ENCODE measurements at places on chromosomes 5 and 9.

- no peak for DNase-seq
Observed at GRCh38 chr9:38081356-38082108, 12.5 kb upstream of the SHB start.

GRCh38 chr5:1386274-1386717 is 41.4 kb upstream of the CLPTM1L start:
- peak; percentile 58 for DNase-seq

DNA sequence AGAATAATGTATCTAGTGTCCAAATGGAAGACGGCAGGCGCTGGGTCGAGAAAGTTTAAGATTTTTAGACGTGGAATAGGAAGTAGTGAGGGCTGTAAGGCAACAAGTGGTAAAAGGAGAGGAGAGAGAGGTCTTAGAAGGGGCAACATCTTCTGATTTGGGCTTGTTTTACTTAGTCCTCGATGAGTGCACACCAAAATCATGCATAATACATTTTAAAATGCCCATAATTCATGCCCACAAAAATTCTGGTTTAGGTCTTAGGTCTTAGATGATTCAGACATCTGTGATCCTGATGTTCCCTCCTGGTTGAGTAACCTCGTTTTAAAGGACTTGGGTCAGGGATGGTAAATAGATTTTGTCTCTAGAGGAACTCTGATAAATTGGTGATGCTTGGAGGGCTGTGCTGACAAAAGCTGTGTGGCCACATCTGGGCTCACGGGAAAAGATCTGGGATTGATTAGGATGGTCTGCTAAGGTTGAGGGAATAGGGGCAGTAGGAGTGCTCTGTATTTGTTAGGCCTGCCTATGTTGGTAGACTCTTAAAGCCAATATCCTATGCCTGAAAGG is 476.3 kb downstream of the CCDC171 start:
- no peak for DNase-seq

- no peak for DNase-seq
Observed at GRCh38 chr9:76916231-76916630, 10.3 kb upstream of the PRUNE2 start.

DNA sequence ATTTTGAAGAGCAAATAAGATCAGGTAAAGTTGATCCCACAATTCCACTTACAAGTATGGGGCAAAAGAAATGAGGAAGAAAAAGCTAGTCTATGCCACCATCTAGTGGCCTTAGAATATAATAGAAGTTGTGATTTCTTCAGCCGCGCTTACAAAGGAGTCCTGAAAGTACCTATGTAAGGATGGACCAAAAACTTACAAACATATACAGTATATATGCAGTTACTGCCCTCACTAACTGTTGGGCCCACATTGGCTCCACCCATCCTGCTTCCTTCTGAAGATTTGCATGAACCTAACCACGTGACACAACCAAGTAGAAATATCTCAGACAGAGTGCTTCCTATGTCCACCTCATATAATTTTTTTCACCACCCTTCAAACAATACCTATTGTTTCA is 11.7 kb upstream of the OR13D1 start:
- DNase-seq = peak; percentile 82

- DNase-seq = no peak
Observed at GRCh38 chr9:134629586-134630392, 11.8 kb upstream of the COL5A1 start.

DNA sequence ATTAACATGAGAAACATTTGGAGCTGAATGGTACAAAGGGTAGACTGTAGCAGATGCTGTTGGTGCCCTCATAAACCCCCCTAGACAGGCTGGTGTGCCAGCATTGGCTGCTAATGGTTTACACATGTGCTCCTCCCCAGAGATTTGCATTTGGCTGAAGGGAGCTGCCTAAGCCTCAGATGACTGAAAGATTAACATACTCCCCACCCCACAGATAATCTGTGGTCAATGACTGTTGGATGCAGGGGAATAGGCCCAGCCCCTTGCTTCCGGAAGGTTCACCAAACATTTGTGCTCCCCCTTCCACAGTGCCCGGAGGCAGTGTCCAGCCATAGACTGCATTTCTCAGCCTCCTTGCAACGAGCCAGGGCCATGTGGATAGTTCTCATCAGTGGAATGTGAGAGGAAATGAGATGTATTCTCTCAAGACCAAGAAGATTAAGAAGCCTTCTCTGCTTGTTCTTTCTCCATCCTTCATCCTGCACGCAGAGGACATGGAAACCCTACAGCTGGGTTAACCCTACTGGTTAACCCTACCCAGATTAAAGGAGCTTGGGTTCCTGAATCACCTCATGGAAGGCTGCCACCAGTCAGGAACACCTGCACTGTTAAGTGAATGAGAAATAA is 79.6 kb downstream of the PHAX start:
- DNase-seq = peak; percentile 95

DNA sequence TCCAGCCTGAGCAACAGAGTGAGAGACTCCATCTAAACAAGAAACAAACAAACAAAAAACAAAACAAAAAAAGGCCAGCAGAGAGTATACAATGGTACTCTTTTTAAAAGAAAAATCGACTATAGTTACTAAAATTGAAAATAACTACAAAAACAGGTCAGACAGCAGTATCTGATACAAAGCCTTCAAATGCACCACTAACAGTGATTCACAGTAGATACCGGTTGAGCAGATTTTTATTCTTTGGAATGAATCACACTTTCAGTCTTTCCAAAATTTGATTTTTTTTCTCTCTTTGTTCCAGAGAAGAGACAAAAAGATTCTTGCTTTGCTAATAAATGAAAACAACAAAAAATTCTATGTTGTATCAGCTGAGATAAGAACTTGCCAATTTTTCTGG is 36.9 kb downstream of the ROR2 start:
- no peak for DNase-seq

DNA sequence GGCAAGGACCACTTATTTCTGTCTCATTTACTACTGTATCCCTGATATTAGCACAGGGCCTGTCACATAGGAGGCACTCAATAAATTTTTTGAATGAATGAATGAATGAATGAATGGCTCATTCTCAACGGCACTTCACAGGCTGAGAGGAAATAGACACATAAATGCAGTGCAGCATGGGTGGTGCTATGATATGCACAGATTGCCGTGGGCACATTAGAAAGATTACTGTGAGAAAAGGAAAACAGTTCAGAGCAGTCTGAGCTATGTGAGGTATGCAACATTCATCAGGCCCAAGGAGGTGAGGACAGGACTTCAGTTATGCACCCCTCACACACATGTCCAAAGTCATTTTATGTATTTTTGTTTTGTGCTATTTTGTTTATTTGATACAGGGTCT is 6.4 kb upstream of the NOL6 start:
- no peak for DNase-seq

- DNase-seq = no peak
Observed at GRCh38 chr5:74206579-74207550, 433.7 kb downstream of the ENC1 start.

- DNase-seq = no peak
Observed at GRCh38 chr5:32583582-32584232, 1.6 kb upstream of the SUB1 start.

DNA sequence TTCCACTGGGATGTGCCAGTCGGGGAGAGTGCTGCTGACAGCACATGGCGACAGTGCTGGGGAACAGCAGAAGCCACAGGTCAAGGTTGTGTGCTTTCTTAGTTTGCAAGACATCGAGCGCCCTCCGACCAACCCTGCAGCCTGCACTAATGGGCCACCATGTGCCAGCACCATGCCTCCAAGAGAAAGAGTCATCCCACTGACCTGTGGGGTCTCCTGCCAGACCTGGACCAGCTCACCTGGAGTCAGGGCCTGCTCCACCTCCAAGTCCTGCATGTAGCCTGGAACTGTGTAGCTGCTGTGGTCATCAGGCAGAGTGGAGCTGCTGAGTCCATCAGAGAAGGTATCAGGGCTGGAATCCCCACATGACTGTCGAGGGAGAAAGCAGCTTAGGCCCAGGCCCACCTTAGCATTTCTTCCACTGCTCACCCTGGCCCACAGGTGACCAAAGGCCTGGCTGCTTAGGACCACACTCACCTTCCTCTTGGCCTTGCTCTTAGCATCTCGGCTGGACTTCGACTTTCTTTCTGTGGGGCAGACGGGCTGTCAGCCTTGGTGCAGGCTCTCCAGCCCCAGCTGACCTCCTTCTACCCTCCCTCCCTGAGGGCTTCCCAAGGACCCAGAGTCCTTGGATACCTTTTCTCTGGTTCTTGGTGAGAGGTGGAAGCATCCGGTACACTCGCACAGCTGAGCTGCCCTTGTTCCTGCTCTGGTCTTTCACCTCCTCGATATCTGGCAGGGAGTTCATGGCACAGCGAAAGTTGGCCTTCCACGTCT is 4.1 kb downstream of the IRF1 start:
- DNase-seq = no peak

DNA sequence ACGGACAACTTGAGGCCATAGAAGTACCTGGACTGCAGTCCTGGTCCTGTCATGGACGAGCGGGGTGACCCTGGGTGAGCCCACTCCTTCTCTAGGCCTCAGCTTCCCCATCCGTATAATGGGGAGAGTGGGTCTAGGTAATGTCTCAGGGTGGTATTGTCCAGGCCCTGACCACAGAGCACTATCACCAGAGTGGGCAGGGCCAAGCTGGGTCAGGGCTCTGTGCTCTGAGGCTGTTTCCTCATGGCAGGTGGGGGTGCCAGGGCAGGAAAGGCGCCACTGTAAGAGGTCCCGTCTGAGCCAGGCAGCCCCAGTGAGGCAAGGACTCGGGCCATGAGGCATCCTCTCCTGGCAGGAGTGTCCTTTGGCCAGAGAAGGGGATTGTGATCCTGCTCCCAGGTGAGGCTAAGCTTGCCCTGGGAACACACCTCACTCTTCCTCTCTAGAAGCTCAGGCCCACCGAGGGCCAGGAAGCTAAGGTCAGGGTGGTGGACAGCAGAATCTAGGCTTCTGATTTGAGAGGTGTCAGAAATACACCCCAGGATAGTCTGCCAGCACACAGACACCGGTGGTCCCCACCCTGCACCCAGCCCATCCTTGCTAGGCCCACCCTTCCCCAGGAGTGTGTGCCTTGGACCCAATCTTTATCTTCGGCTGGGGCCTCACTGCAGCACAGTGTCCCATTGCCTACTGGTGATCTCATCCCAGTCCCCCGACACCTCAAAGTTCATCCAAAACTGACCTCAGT is 1.5 kb upstream of the MYOZ3 start:
- DNase-seq = no peak

DNA sequence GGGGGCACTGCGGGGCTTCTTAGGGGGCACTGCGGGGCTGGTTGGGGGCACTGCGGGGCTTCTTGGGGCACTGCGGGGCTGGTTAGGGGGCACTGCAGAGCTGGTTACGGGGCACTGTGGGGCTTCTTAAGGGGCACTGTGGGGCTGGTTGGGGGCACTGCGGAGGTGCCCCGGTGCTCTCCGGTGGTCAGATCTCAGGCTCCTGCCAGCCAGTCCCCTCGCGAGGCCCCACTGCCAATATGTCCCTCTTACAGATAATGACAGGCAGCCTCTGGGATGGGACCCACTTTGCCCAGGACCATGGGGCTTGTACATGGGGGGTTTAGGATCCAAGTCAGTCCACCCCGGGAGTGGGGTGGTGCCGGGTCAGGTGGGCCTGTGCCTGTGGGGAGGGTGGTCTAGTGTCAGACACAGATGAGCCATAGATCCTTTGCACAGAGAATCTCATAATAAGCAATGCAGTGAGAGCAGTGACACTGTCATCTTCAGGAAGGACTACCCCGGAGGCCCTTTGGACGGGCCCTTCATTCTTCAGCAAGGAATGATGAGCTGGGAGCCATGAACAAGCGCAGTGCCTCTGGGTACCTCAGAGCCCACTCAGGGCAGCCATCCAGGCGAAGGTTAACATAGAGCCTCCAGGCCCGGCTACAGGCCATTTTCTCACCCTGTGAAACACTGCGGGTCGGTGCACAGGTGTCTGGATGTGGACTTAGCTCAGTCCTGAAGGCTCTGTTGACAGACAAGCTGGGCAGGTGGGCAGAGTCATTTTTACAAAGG is 38.2 kb downstream of the COL5A1 start:
- DNase-seq = no peak

DNA sequence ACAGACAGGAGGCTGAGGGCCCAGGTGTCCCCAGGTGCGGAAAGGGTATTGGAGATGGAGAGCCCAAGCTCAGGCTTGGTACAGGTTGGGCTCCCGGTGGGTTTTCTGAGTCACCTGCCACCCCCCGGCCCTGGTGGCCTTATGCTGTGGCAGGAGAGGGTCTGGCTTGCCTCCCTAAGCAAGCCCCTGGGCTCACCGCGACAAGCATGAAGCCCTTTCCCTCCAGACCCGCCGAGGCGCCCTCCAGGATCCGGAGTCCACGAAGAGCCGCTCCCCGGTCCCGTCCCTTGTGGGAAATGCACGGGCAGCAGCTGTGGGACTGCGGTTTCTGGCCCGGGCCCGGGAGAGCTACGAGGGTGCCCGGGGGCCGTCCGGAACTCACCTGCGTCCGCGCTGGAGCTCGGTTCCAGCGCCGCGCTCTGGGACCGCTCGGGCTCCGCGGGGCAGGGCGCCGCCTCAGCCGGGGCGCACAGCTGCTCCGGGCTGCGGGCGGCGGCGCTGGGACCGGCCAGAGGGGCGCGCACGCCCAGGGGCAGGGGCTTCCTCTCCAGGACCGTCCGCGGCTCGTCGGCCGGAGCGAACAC is 757 bp downstream of the SAPCD2 start:
- DNase-seq = no peak

GRCh38 chr9:84686068-84686467 is 16.5 kb downstream of the NTRK2 start:
- DNase-seq = no peak

GRCh38 chr5:79329453-79329852 is 93.5 kb downstream of the JMY start:
- no peak for DNase-seq

GRCh38 chr9:82201196-82201595 is 212.6 kb downstream of the SPATA31D1 start:
- no peak for DNase-seq

- DNase-seq = peak; percentile 97
Observed at GRCh38 chr5:56123531-56124243, 109.4 kb downstream of the ANKRD55 start.

- no peak for DNase-seq
Observed at GRCh38 chr5:5217371-5217770, 77.2 kb downstream of the ADAMTS16 start.

DNA sequence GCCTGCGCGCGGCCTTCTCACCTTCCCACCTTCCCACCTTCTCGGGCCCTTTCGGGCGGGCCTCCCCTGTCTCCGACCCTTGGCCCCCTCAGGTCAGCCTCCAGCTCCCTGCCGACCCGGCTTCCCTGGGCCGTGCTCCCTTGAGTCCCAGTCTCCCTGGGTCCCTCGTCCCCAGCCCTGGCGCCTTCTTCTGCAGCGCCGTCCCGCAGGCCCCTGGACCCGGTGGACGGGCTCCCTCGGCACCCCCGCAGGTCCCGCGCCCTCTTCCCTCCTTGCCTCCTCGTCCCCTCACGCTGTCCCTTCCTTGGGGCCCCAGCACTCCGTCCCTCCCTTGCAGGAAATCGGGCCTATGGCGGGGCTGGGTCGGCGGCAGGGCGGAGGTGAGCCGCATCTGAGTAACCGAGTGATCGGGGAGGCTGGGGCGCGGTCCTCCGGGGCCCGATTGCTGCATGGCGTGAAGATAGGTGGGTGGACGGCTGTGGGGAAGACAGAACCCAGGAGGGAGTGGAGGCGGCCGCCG is 7.6 kb downstream of the ARPC5L start:
- DNase-seq = peak; percentile 51
